ENCODE measurements at places on chromosomes 6 and 20.

GRCh38 chr6:133198725-133199124, 42.4 kb upstream of the EYA4 start:
- no peak for DNase-seq

DNA sequence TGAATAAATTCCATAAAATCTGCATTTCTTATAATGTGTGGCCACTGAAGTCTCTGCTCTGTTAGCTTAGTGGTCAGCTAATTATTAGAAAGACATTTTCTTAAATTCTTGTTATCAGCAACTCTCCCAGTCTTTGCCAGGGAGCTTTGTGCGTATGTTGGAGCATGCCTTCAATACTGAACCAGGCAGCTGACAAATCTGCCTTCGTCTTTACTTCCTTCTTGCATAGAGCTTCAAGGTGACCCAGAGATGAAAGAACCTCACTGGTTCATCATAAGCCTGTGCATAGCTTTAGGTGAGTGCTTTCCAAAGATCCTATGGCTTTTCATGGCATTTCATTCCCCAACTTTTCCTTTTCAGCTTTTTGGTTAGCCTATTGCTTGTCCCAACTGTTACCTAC, 43.0 kb upstream of the NELFCD start:
- no peak for DNase-seq

- DNase-seq = no peak
These were observed 116.6 kb downstream of the FOXO3 start for GRCh38 chr6:108677357-108677756.

DNA sequence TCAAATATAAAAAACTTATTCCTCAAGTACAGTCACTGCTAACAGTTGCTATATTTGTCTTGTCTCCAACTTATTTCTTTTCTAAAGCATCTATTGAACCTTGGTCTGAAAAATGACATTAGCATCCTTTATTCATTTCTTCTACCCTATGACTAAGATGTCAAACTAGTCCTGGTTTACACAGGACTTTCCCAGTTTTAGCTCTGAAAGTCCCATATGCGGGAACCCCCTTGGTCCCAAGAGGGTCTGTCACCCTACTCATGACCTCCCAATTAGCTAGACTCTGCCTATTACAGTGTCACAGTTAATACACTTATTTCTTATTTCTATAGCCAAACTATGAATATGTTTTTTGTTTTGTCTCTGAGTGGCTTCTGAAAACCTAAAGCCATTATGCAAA, 37.1 kb downstream of the PLEKHG1 start:
- DNase-seq = no peak

- no peak for DNase-seq
These were observed 94.4 kb upstream of the TNFAIP3 start for GRCh38 chr6:137772541-137773250.

DNA sequence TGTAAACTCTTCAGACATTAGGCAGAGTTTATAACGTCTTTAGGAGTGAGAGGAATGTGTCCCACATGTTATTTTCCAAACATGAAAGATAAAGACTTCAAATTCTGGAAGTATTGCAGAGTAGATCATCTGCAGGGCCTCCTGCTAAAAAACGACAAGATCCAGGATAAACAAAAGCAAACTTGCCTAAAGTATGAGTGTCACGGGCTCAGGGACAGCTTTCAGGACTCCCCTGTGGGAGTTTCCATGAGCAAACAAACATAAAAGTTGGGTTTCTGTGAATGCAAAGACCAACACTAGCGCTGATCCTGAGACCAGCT, 76.9 kb downstream of the TXNDC5 start:
- no peak for DNase-seq

GRCh38 chr6:110446405-110446804, 30.0 kb downstream of the SLC22A16 start:
- no peak for DNase-seq

GRCh38 chr20:49466114-49466912, 16.2 kb downstream of the KCNB1 start:
- DNase-seq = no peak

GRCh38 chr6:39389484-39389767, 66.9 kb upstream of the KCNK16 start:
- DNase-seq = no peak

DNA sequence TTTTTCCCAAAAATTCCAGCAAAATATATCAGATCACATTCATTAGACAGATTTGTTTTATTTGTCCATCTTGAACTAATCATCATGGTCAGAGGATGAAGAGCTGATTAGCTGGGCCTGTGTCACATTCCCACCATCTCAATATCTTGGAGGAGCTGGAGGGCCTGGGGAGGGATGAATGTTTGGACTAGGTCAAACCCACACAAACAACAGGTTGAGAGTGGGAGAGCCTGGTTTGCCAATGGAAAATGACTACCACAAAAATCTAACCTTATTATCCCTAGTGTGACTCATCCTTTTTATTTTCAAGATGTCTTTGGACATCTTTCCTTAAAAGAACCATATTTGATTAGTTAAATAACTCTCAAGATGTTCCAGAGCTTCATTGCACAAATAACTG, 242.4 kb downstream of the OGFRL1 start:
- DNase-seq = no peak

GRCh38 chr6:6333501-6333900, 13.0 kb upstream of the F13A1 start:
- no peak for DNase-seq

DNA sequence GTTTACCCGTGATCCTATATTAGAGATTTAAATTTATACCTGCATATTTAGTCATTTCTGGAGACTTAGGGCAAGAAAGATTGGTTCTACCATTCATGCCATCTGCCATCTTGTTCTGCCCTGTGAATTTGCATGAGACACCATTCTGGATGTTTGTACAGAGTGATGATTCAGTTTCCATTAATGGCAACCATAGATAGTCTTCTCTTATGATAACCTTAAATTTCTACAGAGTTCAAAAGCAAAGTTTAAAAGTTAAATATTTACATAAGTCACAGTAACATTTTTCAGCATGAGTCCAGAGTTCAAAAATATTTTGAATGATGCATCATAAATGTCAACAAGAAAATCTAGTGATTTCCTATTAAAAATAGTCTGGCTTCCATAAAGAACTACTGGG, 23.2 kb downstream of the PLCB1 start:
- DNase-seq = no peak

DNA sequence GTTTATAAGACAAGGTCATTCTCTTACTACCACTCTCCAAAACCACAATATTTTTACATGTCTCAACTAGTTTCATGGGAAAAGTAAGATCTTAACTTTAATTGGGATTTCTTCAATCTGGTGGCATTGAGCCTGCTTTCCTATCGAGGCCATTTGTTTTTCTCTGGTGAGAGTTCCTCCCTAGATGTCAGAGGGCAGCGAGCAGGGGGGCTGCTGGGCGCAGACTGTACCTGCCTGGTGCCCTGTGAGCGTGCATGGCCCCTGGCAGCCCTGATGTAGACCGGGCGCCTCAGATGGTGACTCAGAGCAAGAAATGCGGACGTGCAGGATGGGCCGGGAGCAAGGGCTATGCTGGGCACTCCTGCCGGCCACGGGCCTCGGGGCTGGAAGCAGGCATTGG, 27.2 kb downstream of the ERMARD start:
- no peak for DNase-seq

Data from MM.1S (cell line).